ENCODE measurements at places on chromosomes 3 and 15.

- DNase-seq = no peak
Observed at GRCh38 chr3:105899516-105899915, 30.7 kb upstream of the CBLB start.

GRCh38 chr15:32651229-32651837 is 9.8 kb downstream of the SCG5 start:
- peak; percentile 41 for DNase-seq

- no peak for DNase-seq
Observed at GRCh38 chr15:49712162-49712561, 91.3 kb downstream of the DTWD1 start.

DNA sequence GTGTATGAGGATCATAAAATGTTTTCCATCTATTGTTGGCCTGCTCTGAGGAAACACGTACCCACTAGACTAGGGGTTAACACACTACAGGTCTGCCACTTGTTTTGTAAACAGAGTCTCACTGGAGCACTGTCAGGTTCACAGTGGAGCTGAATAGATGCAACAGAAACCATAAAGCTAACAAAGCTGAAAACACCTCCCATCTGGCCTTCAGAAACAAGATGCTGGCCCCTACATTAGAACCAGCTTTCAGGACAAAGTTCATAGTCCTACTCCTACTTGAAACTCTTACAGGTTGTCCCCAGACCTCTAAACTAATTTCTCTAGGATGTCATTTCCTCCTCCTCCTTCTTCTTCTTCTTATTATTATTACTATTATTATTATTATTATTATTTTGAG is 42.3 kb downstream of the SNX4 start:
- DNase-seq = no peak

GRCh38 chr3:171379961-171380483 is 80.2 kb downstream of the TNIK start:
- DNase-seq = no peak

DNA sequence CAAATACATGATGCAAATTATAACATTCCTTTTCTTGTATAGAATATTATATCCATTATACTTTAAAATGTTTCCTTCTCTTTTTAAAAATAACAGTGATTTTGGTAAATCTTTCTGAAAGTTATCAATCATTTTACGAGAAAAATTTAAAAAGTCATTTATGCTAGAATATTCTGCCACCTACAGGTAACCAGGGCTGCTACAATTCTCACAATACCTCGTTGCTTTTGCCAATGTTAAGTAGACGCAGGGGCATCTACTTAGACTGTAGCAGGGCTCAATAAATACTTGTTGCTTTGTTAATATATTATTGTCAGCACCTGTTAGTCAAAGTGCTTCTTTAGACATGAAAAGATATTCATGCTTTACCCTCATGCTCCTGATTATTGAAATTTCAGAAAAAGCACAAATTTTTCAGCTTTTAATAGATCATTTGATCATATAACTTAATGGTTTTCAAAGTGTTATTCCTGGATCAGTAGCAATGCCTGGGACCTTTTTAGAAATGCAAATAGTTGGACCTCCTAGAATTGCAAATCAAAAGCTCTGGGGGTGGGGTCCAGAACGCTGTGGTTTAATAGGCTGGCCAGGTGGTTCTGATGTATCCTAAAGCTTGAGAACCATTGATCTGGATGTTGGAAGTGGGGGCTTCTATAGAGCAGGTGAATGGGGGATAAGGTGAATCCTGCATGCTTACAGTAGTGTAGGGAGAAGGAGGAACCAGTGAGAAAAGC is 223.6 kb upstream of the PDZRN3 start:
- peak; percentile 44 for DNase-seq

DNA sequence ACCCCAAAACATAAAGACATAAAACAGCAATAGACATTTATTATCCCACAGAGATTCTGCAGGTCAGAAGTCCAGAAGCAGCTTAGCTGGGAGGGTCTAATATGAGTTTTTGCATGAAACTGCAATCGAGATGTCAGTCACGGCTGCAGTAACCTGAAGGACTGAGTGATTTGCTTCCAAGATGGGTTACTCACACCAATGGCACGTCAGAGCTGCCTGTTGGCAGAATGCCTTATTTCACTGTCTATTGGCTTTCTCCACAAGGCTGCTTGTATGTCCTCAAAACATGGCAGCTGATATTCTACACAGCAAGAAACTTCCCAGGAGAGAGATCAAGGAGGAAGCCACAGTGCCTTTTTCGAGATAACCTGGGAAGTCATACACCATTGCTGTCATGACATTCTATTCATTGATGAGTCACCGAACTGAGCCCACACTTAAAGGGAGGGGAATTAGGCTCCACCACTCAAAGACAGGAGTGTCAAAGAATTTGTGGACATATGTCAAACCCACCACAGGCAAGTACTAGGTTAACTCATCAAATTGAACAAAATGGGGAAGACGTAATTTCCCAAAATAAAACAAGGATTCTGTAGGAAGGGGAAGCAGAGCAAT is 122.2 kb downstream of the SYNPR start:
- no peak for DNase-seq

GRCh38 chr3:155110996-155111901 is 31.1 kb downstream of the MME start:
- no peak for DNase-seq

DNA sequence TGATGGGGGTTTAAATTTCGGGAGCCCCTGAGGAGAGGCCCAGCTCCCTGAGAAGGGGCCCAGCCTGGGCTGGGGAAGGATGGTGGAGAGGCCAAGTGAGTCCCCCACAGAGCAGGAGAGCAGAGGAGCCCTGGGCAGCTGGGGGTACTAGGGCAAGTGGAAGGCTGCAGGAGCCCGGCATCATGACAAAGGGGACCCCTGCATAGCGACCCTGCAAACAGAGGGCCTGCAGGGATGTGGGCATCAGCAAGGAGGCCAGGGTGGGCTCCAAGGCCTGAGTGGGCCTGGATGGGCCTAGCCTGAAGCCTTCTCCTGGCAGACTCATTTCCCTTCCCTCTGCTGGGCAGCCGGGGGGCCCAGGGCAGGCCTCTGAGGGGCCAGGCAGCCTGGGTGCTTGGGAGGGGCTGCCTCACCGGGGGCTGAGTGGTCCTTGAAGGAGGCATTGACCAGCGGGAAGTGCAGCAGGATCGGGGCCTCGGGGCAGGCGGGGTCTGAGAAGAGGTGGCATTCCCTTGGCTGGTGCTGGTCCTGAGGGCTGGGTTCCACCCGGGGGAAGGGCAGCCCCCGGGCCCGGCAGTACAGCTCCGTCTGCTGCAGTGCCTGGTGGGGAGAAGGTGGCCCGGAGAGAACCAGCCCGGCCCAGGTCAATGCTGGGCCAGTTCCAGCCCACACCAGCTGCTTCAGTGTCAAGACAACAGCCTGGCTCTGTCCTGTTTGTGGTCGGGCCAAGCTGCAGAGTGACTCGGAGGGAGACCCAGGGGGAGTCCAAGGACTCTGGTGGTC is 24.7 kb downstream of the PLA2G4D start:
- DNase-seq = no peak

- no peak for DNase-seq
Observed at GRCh38 chr3:105775368-105775767, 93.4 kb downstream of the CBLB start.

- DNase-seq = peak; percentile 44
Observed at GRCh38 chr15:80780416-80781221, 1.4 kb downstream of the CEMIP start.

DNA sequence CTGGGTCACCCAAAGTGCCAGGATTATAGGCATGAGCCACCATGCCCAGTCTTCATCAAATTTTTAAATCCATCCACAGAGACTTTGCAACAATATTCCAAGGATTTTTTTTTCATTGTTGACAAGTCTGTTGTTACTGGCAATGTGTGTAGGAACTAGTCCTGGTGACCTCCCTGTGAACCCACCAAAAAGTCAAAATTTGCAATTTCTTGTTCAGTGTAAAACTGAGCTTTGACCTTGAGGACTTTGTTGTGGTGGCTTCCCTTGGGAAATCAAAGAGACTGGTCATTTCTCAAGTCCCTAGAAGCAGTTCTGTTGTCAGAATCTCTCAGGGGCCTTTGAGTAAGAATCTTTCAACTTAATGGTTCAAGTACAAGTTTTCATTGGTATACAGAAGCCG is 36.9 kb upstream of the COL8A1 start:
- no peak for DNase-seq

DNA sequence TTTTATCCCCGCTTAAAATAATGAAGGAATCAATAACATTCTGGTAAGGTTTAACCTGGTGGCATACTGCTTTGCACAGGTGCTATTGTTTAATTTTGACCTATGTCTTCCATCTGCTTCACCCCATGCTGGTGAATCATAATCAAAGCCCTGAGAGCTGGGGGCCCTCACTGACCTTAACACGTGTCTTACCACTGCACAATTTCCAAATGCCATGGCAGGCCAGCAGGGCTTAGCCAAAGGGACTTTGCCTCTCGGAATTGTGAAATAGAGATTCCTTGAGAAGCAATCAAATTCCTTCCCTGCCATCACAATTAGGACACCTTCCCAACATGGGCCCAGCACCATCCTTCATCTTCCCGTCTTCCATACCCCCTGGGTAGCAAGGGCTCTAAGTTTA is 242.6 kb upstream of the THBS1 start:
- no peak for DNase-seq

- no peak for DNase-seq
Observed at GRCh38 chr15:88341006-88341405, 84.5 kb upstream of the NTRK3 start.

DNA sequence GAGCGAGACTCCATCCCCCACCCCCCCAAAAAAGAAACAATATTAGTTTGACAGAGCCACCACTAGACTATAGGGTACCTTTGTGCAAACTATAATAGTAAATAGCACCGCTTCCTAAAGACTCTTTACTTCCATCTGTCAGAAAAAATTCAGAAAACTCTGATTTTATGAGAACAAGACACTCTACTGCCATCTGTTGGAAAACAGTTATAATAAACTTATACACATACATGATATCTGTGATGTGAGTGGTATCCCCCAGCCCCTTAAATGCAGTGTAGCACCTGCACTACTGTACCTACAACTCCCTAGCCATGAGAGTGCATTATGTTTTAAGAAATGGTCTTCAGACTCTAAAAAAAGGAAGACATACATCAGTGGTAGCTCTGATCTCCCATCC is 47.1 kb upstream of the CTDSPL start:
- peak; percentile 54 for DNase-seq

DNA sequence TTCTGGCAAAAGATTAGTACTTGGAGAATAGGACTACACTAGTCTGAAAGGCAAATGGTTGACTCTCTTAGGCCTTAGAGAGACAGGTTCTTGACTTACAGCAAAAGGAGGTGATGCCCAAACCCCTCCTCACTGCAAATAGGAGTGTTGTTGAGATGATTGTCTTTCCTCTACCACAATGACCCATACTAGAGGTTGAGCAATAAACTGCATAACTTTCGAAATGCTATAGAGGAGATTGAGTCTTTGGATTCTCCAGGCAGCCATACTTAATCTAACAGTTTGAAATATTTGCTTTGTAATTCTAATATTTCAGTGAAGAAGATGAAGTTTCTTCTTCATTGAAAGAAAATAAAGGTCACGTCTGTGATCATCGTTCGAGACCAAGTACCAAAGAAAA is 498.5 kb upstream of the GBE1 start:
- no peak for DNase-seq

DNA sequence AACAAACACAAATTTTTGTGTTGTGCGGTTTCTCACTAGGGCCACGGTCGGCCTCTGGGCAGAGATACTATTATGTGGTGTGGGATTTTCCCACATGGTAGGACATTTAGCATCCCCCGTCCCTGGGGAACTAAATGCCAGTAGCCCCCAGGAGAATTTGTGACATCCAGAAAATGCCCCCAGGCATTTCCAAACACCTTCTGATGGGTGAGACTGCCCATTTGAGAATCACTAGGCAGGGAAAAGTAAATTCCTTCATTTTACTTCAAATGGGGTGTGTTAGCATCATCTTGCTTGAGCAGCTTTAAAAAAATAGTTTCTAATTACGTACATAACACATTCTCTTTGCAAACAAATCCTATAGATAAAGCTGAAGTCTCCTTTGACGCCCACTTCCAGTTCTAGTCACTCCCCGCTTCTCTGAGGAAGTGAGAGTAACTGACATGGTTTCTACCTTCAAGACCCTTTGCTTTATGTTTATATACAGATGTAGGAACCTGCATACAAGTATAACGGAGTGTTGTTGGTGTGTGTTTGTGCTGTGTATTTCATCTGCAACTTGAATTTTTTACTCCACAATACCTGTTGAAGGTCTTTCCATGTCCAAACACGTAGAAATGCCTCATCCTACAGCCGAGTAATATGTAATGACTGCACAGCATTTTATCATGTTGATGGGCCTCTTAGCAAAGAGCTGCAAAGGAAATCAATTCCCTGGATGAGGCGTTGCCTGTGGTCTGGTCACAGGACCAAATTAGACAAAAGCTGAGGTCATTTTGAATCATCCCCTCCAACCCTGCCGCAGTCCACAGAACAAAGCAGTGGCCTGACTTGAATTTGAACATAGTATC is 31.4 kb upstream of the ZBTB38 start:
- DNase-seq = no peak

- no peak for DNase-seq
Observed at GRCh38 chr3:158683230-158683962, 10.9 kb upstream of the LXN start.

- DNase-seq = no peak
Observed at GRCh38 chr3:55555873-55556618, 68.9 kb upstream of the WNT5A start.

DNA sequence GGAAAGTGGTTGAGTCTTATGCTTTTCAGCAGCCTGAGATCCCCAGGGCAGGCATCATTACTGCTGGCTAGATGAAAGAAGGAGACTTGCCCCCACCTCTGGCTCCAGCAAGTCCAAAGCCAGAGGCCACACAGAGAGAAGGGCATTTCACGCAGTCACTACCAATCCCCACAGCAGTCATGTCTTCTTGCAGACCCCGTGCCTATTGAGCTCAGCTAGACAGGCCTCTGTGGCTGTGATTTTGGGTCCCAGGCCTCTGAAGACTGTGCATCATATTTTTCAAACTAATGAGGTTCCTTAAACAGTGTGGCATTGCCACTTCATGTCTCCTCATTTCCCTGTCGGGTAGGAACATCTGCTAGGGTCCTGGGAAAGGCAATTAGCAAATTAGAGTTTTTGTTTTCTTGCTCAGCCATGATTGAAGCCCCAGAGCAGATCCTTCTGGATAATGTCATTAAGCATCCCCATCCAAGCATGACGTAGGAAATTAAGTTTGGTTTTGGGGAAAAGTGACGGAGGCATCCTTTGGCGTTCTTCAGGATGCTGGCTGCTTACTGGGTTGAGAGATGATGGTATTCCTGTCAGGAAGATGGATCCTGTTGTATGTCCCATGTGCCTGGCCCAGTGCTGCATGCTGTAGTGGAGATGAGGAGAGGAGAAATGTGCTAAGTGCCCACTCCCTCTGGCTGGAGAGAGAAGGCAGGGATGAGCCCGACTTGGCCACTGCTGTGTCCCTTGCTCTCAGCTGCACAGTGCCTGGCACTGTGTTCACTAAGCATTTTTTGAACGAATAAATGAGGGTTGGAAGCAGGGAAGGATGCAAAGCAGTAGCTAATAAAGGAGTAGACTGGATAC is 7.0 kb downstream of the SPSB4 start:
- DNase-seq = no peak

GRCh38 chr3:126291537-126291936 is 65.7 kb downstream of the KLF15 start:
- DNase-seq = no peak
